ENCODE measurements at places on chromosomes 11 and 22. TPM values are rescaled to one million over a fixed set of nuclear protein-coding genes. Genes with fewer than 3 reads are reported as not detected.

DNA sequence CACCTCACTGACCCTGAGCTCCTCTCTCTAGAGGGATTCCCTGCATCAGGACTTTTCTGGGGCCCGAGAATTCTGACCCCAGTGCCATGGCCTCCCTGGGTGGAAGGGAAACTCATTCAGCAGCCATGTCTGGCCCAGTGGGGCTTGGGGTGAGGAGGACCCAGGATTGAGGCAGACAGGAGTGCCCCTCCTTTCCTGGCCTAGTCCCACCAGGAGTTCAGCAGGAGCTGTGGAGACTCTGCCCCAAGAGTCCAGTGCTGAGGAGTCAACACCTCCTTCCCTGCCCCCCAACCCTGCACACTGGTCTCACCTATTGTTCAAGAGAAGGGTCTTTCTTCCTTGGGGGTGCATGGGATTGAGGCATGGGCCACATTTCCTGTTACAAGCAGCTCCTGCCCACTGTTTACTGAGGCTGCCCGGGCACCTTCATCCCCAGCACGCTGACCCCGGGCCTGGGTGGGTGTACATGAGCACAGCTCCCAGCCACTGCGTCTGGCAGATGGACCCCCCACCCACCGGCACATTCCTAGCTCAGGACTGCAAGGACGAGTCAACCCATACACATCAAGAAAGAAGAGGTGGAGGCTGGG lies 33.9 kb downstream of the ALX4 start:
- no peak for DNase-seq

DNA sequence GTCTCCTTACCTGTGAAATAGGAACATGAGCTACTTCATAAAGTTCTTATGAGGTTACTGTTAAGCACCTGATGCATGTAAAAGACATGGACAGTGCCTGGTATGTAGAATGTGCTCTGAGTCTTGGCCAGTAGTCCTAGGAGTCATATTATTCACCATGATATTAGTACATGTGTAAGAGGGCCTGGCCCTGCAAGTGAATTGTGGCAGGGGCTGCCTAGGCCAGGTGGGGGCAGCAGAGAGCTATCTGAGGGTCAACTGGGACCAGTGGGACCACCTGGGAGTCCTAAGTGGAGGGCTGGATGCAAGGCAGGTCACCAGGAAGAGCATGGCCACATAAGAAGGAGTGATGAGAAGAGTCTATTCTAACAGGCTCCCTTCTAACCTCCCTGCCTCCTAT lies 529.5 kb downstream of the SOX6 start:
- no peak for DNase-seq

GRCh38 chr11:119147604-119148333 lies 1.1 kb upstream of the ABCG4 start:
- no peak for DNase-seq

The BID gene
- total RNA-seq: 34.3 TPM

The SLC22A12 gene
- not detected for total RNA-seq
